ENCODE measurements at places on chromosomes 2 and 18.

DNA sequence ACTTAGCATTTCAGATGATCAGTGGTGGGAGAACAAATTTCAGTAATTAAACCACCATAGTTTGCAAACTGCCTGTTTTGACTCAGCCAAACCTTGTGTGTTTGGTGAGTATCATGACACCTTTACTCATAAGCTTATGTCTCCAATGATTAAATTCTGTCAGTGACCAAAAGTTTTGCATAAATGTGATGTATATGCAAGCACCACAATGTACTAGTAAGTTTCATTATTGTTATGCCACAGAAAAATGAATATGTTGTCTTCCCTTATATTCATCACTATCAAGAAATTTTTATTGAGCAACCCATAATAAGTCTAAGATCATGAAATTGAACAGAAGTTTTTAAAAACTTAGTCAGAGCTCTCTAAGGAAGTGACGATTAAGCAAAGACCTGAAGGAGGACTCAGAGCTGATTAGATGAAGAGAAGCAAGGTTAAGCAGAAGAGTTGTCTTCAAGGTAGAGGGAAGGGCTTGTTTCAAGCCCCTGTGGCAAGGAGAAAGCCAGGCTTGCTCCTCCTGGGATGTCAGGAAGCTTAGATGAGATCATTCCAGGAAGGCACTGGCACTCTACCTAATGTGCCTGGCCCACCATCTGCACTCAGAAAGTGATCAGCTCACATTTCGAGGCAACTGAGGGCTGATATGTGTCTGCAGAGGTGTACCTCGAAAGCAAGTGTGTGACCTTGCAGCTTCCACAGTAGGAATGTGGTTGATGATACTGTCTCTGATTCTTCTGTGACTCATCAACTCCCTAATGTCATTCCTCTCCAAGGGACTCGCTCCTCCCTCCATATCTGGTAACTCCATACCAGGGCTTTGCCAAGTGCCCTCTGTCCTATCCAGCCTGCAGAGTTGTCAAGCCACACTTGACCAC lies 54.7 kb downstream of the KCTD18 start:
- no peak for DNase-seq

DNA sequence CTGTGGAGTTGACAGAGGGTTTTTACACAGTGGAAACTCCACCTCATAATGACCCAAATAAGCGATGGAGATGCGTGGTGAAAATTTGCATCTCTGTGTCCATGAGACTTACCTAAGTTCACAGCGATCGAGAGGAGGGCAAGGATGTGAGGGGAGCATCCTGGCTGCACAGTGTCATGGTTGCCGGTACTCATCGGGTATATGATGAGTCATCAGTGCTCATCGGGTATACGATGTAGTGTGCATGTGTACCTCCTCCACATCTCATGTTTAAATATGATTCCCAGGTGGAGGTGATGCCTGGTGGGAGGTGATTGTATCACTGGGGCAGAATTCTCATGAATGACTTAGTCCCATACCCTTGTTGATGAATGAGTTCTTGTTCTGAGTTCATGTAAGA lies 233.5 kb downstream of the MYT1L start:
- DNase-seq: no peak

- DNase-seq: no peak
These were observed 73.4 kb downstream of the PLEKHM3 start for GRCh38 chr2:207951734-207952470.

- no peak for DNase-seq
These were observed 4.8 kb downstream of the CACNB4 start for GRCh38 chr2:152094014-152094413.

DNA sequence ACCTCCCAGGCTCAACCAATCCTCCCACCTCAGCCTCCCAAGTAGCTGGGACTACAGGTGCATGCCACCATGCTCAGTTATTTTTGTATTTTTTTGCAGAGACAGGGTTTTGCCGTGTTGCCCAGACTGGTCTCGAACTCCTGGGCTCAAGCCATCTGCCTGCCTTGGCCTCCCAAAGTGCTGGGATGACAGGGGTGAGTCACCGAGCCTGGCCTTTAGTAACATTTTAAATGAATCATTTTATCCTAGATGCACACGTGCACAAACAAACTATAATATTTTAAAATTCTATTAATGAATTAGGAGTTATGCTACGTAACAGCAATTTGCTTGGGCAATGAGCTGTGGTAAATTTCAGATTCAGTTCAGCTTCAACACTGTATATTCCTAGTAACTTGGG lies 862.5 kb upstream of the ID2 start:
- DNase-seq: no peak

DNA sequence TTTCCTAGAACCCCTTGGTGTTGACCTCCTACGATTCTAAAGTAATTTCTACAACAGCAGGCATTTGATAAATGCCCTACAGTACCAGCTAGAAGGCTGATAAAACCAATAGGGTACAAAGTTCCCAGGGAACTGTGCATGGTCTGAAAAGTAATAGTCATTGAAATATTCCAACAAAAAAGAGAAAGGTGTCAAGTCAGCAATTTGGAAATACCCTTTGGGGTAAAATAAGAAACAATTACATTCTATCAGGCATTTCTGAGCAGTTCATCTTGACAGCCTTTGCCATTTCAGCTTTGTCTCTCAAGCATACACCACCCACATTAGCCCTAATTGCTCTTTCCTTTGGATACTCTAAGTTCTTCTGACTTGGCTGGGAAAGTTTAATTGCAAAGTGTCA lies 542.9 kb upstream of the DDX18 start:
- no peak for DNase-seq

DNA sequence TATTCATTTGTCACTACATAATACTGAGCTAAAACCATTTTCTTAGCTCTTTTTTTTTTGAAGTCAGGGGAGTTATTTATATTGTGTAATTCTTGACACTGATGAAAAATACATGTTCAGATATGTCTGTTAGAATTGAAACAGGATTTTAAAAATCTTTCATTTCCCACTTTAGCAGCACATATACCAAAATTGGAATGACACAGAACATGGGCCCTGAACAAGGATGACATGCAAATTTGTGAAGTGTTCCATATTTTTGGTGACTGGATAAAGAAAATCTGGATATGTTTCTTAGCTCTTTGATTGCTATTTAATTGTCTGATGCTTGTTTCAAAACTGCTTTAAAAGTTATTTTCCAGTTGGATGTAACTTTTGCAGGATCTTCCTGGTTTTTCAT lies 1963.9 kb upstream of the LRRTM1 start:
- DNase-seq: no peak

GRCh38 chr2:69948032-69948962 lies 13.1 kb downstream of the ASPRV1 start:
- no peak for DNase-seq

- no peak for DNase-seq
These were observed 121.8 kb downstream of the MTX2 start for GRCh38 chr2:176391148-176391419.

- DNase-seq: no peak
These were observed 109.9 kb downstream of the CEP192 start for GRCh38 chr18:13100942-13101658.
